ENCODE measurements at places on chromosomes 7 and 10.
A peak's percentile ranks its signal among the peaks of the same experiment; 100 is the strongest.

- DNase-seq = no peak
These were observed 20.3 kb upstream of the NFKB2 start for GRCh38 chr10:102375250-102375649.

GRCh38 chr10:101305320-101306241 is 48.4 kb upstream of the BTRC start:
- DNase-seq = no peak

DNA sequence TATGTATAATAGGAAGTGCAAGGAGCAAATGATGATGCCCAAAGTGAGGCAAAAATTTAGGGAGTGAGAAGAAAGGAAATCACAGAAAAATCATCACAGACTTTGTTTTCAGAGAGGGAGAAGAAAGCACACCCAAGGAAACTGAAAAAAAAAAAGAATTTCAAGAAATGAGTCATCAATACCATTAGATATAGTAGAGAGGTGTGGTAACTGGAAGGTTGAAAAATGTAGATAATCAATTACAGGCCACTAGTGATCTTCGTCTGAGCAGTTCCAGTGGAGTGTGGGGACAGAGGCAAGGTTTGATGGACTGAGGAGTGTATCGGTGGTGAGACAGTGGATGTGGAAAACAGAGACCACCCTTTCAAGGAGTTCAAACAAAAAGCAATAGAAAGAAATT is 31.7 kb downstream of the ASB4 start:
- no peak for DNase-seq

DNA sequence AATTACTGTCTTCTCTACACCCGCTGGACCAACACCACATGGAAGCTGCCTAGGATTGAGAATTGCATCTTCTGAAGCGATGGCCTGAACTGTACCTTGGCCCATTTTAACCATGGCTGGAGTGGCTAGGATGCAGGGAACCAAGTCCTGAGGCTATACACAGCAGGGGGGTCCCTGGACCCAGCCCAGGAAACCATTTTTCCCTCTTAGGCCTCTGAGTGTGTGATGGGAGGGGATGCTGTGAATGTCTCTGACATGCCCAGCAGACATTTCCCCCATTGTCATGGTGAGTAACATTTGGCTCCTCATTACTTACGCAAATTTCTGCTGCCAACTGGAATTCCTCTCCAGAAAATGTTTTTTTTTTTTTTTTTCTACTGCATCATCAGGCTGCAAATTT is 822.7 kb downstream of the PCDH15 start:
- DNase-seq = no peak

- DNase-seq = no peak
These were observed 20.2 kb downstream of the ATOH7 start for GRCh38 chr10:68211669-68212068.

- no peak for DNase-seq
These were observed 320.7 kb downstream of the CDC14C start for GRCh38 chr7:49245062-49245461.

DNA sequence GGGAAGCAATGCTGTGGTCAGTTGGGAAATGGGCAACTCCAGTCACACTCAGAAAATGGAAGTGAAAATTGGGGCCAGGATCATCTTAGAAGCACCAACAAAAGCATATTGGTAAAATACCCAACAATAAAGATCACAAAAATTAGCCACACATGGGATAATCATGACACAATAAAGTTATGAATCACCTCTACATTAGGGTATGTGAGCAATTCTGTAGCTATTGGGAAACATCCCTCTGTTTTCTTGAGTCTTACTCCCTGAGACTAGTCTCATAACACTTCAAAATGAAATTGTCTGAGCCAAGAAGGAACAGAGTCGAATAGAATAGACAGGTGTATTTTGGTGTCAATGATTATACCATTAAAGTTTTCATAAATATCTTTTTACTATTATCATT is 178.3 kb downstream of the DYNC1I1 start:
- no peak for DNase-seq

- DNase-seq = peak; percentile 16
These were observed 290.7 kb downstream of the KLF6 start for GRCh38 chr10:3494131-3494837.

GRCh38 chr7:158704524-158705233 is at the start of gene NCAPG2:
Gene NCAPG2 (minus strand): TSS chr7:158704804. CDS start chr7:158701899, 2,905 bp downstream.
- DNase-seq = peak; percentile 99

DNA sequence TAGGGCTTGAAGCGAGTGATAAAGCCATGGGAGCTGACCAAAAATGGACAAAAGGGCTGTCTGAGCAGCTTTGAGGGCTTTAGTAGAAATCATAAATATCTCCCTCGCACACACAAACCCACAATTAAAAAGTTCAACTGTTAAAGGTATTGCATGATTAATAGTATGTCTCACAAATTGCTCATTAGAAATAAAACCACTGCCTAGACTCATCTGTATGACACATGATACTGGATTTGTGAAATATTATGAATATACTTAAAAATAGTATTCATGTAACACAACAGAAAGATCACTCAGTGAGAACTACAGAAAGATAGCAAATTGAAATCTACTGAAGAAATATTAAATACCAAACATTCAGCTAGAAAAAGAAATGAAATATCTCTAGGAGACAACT is 11.9 kb upstream of the PTPN12 start:
- DNase-seq = no peak

DNA sequence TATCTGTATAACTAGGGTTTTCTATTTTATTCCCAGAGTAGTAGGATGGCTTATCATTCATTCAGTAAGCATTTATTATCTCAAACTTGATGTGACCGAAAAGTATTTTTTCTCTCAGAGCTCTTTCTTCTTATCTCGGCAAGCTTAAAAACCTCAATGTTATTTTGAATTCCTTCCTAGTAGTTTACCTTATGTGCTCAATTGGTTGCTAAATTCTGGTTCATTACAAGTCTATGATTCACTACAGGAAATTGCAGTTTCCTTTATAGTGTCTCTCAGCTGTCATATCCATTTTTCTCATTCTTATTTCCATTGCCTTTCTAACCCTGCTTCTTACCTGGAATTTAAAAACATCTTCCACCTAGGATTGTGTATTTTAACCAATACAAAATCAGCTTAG is 12.6 kb upstream of the ICA1 start:
- no peak for DNase-seq

- DNase-seq = no peak
These were observed 71.4 kb downstream of the KCNMA1 start for GRCh38 chr10:77566236-77566635.

GRCh38 chr10:86349474-86349873 is 17.1 kb downstream of the GRID1 start:
- no peak for DNase-seq

DNA sequence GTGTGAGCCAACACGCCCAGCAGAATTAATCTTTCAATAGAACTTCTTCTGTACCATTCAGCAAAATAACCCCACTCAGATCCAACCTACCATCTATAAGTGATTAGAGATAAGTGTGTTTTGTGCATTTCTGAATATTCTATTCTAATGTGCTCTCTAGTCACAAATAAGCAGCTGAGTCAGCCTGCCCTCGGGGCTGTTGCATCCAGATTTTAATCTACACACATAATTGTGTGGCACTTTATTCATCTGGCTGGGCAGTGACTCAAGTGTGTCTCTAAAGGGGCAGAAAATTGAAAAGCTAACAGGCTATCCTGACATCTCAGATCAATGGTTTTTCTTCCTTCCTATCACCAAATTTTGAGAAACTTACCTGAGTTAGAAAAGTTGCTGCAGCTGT is 60.3 kb downstream of the PRR15 start:
- DNase-seq = no peak

DNA sequence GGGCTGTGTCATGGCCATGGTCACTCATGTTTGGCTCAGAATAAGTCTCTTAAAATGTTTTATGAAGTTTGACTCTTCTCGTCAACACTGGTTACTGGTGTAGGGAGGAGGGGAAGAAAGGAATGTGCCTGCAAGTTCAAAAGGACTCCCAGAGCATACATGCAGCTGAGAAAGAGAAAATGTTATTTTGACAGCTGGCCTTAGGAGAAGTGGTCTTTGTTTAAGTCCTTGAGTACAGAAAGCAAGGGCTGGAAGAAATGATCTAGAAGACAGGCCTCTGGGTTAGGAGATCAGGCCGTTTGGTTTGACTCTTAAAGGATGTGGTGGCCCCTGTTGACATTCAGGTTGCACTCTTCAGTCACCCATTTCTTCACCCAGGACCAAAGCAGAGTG is 245.5 kb downstream of the REEP3 start:
- DNase-seq = peak; percentile 5

GRCh38 chr7:33428415-33428814 is 299.1 kb downstream of the BBS9 start:
- no peak for DNase-seq

GRCh38 chr10:78819361-78820006 is 249.3 kb upstream of the ZMIZ1 start:
- DNase-seq = no peak

- DNase-seq = no peak
These were observed 66.4 kb downstream of the CDC123 start for GRCh38 chr10:12262278-12262981.

GRCh38 chr7:104035351-104035750 is 45.9 kb upstream of the RELN start:
- DNase-seq = no peak

- peak; percentile 64 for DNase-seq
These were observed 814 bp downstream of the RUFY2 start for GRCh38 chr10:68406111-68406814.

- DNase-seq = no peak
These were observed 492.2 kb downstream of the CCSER2 start for GRCh38 chr10:84820596-84820995.

GRCh38 chr10:131853610-131853964 is 47.2 kb upstream of the PPP2R2D start:
- no peak for DNase-seq

DNA sequence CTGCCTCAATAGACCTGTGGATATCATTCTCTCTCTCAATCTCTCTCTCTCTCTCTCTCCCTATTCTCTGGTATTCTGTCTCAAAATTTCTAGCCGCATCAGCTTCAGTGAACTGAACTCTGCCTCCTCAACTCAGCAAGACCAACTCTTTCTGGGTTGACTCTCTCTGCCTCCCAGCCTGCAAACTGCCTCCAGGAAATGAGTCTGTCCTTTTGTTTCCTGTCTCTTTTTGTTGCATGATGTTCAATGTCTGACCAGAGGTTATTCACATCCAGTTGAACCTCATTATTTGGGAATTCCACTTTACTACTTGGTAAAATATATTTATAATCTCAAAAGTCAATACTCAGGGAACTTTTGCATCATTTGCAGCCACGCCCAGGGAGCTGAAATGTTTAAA is 682.7 kb upstream of the FZD8 start:
- no peak for DNase-seq

DNA sequence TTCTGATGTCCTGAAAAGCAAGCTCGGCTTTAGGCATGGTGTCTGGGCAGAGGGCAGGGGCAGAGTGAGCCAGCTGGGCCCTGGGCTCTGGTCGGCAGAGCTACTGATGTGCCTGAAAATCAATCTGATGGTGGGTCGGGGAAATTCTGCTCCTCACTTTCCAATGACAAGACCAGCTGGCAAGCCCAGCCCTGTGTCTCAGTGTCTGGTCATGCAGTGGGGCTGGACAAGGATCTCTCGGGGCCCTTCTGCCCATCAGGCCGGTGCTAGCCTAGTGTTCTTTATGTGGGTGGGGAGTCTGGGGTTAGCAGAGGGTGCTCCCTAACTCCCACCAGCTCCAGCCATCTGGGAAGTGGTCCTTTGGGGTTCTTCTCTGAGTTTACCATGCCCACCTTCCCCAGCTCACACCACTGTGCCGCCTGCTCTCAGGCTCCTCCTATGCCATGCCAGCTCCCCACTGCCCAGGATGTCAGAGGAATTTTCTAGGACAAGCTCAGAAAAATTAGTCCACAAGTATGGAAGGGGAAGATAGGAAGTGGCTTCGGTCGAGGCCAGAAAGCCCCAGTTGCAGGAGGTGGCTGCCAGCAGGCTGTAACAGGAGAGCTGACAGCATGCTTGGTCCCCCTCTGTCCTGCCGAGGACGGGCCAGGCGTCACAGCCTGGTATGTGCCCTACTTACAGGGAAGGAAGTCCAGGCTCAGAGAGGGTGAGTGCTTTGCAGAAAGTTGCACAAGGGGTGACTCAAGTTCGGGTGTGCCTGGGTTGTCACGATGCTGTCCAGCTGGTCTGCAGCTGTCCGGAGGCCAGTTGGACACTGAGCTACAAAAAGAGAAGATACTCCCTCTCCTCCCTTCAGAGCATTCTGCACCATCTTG is 135.2 kb downstream of the ADCY1 start:
- DNase-seq = no peak

GRCh38 chr7:129626896-129627295 is 15.4 kb downstream of the NRF1 start:
- DNase-seq = no peak

DNA sequence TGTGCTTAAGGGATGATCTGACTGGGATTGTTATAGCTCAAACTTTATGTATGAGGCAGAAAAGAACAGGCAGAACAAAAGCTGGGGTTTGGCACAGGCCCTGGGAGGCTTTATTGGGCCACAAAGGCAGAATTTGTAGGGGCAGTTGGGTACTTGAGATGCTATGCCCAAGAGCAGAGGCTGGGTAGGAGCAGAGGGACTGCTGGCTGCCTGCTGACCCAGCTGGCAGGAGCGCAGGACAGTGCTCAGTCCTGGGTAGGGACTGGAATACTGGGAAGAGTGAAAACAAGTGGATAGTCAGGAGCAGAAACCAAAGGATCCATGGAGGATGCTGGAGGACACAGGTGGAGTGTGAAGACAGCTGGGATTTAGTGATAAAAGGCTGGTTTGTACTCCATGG is 75.7 kb downstream of the CCDC3 start:
- DNase-seq = no peak

All from SJSA1 (cell line).